ENCODE measurements at places on chromosomes 1 and 21.

- peak; percentile 7 for DNase-seq
These were observed 407 bp downstream of the CAMSAP2 start for GRCh38 chr1:200738949-200739651.

GRCh38 chr1:203211812-203212211 lies 17.7 kb downstream of the CHIT1 start:
- DNase-seq = no peak

DNA sequence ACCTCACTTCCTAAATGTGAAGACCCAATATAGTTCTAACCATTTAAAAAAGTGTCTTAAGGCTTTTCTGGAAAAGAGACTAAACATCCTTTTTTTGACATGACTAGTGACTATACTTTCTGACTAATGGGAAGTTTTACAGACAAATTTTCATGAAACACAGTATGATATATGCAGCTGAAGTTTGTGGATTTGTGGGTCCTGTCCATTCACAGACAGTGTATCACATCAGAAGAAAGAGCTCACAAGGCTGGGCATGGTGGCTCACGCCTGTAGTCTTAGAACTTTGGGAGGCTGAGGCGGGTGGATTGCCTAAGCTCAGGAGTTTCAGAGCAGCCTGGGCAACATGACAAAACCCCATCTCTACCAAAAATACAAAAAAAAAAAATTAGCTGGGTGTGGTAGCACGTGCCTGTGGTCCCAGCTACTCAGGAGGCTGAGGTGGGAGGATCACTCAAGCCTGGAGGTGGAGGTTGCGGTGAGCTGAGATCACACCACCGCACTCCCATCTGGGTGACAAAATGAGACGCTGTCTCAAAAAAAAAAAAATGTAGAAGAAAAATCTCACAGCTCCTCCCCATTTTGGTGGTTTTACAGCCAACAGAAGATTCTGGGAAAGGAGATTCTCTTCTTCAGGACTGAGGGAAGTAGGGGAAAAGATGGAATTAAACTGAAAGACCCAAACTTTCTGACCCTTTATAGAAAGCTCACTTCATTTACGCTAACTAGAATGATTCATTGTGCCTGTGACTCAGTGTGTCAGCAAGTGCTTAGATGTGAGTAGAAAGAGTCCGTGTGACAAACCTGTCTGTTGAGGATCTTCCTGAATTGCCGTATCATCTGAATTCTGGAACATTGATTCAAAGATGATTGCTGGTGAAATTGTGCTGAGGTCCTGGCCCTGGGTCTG lies 15.2 kb upstream of the YRDC start:
- DNase-seq = no peak

- no peak for DNase-seq
These were observed 28.4 kb upstream of the CASQ2 start for GRCh38 chr1:115796897-115797296.

DNA sequence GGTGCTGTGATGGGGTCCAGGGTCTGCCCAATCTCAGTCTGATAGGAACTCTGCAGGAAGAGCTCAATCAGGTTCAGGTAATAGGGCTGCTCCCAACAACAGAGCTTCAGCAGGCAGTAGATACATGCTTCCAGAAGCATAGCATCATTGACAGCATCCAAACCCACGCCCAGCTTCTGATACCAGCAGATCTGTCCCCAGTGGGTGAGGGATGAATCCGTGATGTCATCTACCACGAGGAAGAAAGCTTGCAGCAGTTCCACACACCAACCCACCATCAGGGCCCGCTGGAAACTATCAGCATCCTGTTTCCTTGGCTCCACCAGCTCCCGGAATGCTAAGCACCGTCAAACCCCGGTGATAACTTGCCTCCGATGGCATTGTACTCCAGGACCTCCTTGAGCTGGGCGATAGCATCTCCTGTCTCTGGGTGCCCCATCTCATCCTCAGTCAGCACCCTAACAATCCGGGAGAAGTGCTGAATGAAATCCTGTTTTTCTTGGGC lies 14.7 kb downstream of the NEK2 start:
- DNase-seq = no peak

GRCh38 chr1:233034836-233035235 lies 84.4 kb downstream of the NTPCR start:
- DNase-seq = no peak

- DNase-seq = no peak
These were observed 34.0 kb downstream of the MTR start for GRCh38 chr1:236829085-236829484.

DNA sequence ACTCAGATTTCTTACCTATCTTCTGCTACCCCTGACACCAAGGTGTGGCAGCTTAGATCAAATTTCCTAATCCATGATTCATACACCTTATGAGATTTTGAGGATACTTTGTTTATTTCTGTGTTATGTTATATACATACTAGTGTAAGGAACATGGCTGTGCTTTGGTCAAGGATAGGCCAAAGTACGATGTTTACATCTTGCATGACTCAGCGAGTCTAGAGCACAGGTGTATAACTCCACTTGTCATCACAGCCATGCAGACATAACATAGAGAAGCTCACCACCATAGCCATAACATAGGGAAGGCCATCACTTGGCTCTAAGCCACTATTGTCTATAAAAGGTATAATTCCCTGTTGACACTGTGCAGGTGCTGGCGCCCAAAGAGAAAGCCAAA lies 61.2 kb downstream of the GBP6 start:
- DNase-seq = no peak

GRCh38 chr1:3968851-3969250 lies 68.8 kb upstream of the C1orf174 start:
- peak; percentile 26 for DNase-seq

- peak; percentile 37 for DNase-seq
These were observed 24.4 kb downstream of the CELF3 start for GRCh38 chr1:151692226-151692625.

DNA sequence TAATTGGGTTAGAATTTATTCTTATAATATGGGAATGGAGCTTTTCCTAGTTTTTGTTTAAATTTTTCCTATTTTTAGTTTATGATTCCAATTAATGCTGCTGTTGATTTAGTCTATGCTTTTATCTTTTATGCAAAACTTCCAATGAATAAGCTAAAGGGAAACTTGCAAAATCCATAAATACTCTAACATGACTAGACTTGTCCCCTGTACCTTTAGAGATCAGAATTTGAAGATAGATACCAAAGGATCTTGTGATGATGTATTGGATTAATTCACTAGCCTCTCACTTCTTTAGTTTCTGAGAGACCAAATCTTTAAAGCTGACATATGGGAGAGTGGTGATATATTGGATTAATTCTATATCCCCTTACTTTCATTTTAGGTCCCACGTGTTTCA lies 306.6 kb upstream of the PRMT6 start:
- DNase-seq = no peak

Measured in hematopoietic multipotent progenitor cell treated with erythropoietin and hydrocortisone succinate and interleukin-3 and kit ligand, for 4 days (in vitro differentiated cells).